NCI-H2081 treated with DMSO at 0.1 percent for 48 hours (cell line): ENCODE measurements at places on chromosomes 1 and 21.

- DNase-seq = no peak
Measured at GRCh38 chr1:187018291-187018690, 189.5 kb downstream of the PLA2G4A start.

- DNase-seq = no peak
Measured at GRCh38 chr1:90732136-90732535, 15.0 kb upstream of the BARHL2 start.

- DNase-seq = no peak
Measured at GRCh38 chr1:29695803-29696202, 459.5 kb downstream of the PTPRU start.

DNA sequence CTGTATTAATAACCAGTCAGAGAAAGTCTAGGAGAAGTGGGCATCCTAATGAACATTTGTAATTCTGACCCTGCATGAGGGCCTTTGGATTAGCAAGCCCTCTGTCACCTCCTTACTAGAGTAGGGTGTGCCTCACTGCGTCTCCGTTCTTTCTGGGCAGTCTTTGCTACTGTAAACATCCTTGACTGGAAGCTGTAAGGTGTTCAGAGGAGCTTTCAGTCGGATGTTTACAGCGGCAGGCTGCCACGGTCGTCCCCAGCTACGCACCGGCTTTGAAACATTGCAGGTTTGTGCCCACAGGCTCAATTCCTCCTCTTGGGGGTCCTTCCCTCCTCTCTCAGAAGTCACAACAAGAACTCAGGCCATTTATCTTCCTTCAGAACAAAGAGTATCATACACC, 29.4 kb upstream of the KCNQ4 start:
- DNase-seq = no peak

DNA sequence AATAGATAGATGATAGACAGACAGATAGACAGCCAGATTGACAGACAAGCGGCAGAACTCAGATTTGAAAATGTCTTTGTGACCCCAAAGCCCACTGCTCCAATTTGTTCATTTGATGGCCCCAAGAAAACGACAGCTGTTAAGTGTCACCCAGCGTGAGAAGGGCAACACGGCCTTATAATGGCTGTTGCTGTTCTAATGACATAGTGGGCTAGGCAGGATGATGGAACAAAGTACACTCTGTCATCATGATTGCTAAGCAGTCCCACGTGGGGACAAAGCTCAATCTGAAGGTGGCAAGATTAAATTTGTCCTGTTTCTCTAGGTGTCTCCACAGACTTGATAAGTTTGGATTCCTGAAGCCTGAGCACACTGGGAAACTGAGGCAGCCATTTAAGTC, 112.9 kb downstream of the DAB1 start:
- no peak for DNase-seq

- no peak for DNase-seq
Measured at GRCh38 chr1:203768256-203768655, 3.3 kb downstream of the LAX1 start.

DNA sequence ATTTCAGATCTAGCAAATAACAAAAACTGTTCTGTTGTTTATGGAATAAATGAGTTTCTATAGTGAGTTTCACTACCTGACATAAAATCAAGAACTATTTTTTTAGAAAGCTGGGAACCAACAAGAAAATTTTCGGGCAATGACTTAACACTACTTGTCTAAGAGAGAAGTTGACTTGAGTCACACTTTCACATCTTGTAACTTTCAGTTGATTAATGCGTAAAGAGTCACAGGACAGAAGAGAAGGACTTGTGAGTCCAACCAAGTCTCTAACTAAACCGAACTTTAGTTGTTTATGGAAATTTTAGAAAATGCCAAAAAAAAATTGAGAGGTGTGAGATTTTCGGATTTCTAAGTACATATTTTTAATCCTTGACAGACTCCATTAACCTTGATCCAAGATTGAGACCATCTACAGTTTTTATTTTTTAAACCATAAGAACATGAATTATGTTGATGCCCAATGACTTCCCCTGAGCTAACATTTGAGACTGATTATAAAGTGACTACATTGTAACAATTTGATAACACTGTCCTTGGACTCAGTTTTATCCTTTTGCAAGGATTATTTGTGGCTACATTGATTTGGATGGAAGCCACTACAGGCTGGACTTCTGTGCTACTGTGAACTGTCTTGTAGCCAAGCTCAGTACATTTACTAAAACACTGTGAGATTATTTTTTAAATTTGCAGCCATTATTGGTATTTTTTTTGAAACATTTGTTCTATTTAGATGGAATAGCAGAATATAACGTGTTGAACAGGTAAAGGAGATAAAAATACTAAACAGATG, 284.0 kb downstream of the PTPRC start:
- no peak for DNase-seq

DNA sequence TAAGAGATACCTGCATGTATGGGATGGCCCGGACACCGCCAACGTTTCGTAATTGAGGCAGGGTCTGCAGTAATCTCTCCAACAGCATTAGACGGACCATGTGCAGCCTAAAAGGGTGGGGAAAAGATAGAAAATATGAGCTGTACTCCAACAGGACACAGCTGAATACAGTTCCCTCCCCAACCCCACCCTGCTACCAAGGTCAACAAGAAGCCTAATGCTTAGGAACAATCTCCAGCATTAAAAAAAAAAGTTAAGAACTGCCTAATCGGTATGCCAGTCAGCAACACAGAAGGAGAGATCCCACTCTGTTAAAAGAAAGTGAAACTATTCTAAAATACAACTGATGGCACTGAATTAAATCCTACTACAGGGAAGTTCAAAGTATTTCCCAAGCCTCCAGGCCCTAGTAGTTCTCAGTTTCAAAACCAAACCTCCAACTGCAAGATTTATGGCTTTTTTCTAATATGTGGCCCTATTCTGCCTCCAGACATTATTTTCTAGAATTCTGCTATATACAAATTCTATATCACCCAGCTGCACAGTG, 81.0 kb downstream of the UBR4 start:
- DNase-seq = no peak

- DNase-seq = no peak
Measured at GRCh38 chr1:191579019-191579418, 579.2 kb upstream of the RGS18 start.
